Type B pancreatic cell (in vitro differentiated cells): ENCODE measurements at places on chromosomes 2 and 18.
A peak's percentile ranks its signal among the peaks of the same experiment; 100 is the strongest.

DNA sequence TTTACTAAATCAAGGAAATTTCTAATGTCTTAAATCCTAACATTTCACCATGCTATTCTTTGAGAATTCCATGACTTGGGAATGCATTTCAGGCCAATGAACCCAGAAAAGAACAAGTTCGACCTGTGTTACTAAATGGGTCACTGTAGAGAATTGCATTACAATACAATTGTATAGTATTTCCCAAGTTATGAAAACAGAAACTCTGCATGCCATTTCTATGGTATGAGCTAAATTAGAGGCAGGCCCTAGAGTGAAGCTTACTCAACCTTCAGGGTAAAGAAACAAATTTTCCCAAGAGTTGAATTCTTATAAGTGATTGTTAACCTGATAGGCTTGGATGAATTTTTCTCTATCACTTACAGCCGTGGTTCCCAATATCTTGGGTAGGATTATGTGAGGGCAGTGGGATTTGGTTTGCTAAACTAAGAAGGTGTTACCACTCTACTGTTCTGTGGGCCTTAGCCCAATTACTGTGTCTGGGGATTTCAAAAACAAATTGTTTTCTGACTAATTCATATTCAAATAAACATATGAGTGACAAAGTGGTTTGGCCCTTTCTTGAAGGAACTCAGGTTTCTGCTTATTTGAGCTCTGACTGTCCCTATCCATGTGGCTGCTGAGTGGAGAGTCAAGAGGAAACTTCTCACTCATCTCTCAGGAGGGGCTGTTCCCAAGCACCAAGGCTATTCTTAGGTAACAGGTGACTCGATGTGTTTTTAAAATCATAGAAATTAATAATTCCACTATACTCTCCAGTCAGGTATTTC, 11.2 kb upstream of the SERPINB7 start:
- H3K4me1 ChIP-seq: no peaks in the 10 kb centered on the region
- no peak overlapping the region for H3K27ac ChIP-seq
- H3K27me3 ChIP-seq: no peaks in the 10 kb centered on the region
- H3K4me3 ChIP-seq: no peak overlapping the region
- H3K36me3 ChIP-seq: no peaks in the 10 kb centered on the region
- no peak for DNase-seq

- H3K36me3 ChIP-seq: no peaks in the 10 kb centered on the region
- H3K27ac ChIP-seq: no peak overlapping the region
- peaks cover 16% of the 10 kb centered on the region for H3K27me3 ChIP-seq
- no peak for DNase-seq
- H3K4me3 ChIP-seq: no peak overlapping the region
Observed at GRCh38 chr2:75480971-75481836, 79.5 kb downstream of the EVA1A start.

- no peak overlapping the region for H3K27ac ChIP-seq
- H3K27me3 ChIP-seq: peaks cover 15% of the 10 kb centered on the region
- DNase-seq: no peak
- H3K4me3 ChIP-seq: peak overlapping the region; percentile 84
- H3K4me1 ChIP-seq: peaks cover 4% of the 10 kb centered on the region
- H3K36me3 ChIP-seq: no peaks in the 10 kb centered on the region
Observed at GRCh38 chr2:88170472-88170892, 336 bp downstream of the THNSL2 start.

DNA sequence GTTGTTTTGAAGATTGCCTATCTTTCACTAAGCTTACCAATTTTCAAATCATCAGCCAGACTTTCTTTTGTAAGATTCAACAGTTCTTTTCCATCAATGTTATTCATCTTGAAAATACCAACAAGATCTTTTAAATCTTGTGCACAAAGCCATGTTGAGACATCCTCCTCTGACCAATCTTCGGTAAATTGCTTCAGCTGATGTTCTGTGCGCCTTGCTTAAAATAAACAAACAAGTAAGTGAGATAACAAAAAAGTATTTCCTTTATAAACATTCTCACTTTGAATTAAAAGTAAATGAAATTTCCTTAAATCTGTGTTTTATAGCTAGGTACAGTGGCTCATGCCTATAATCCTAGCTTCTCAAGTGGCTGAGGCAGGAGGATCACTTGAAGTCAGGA, 30.3 kb downstream of the WDSUB1 start:
- H3K4me1 ChIP-seq: no peaks in the 10 kb centered on the region
- H3K36me3 ChIP-seq: peaks cover 15% of the 10 kb centered on the region
- no peak overlapping the region for H3K4me3 ChIP-seq
- H3K27me3 ChIP-seq: no peaks in the 10 kb centered on the region
- no peak overlapping the region for H3K27ac ChIP-seq

DNA sequence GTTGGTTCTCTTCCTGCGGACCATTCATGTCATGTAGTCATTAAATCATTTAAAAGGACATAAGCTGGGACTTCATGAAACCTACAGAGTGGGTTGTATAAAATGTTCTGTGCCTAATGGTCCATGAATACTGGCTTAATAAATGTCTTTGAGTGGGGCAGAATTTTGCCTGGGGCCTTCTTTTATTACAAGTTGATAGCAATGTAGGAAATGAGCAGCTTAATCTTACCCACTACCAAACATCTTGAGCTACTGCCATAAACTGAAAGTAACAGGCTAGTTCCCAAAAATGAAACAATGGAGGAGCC, 130.9 kb downstream of the TMEM17 start:
- no peak for DNase-seq
- H3K27me3 ChIP-seq: no peaks in the 10 kb centered on the region
- no peak overlapping the region for H3K27ac ChIP-seq
- H3K36me3 ChIP-seq: peaks cover 4% of the 10 kb centered on the region

DNA sequence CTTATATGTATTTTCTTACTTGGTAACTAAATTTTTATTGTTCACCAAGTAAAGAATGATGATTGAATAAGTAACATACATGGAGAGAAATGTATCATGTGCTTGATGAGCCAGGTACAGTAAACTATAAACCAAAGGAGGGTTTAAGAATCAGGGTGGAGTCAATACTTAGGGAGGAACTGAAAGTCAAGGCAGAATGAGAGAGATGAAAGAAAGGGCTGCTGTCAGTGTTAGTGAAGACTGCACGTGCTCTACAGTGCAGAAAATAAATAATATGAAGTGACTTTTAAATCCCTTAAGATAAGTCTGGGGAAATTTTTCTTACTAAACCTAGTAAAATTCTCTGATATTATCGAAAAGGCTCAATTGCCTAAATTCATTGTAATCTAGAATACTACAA, 986.0 kb downstream of the DSC3 start:
- no peak for DNase-seq
- H3K27me3 ChIP-seq: peaks cover 4% of the 10 kb centered on the region
- no peaks in the 10 kb centered on the region for H3K4me1 ChIP-seq
- no peak overlapping the region for H3K27ac ChIP-seq
- H3K36me3 ChIP-seq: no peaks in the 10 kb centered on the region

- peaks cover 4% of the 10 kb centered on the region for H3K27me3 ChIP-seq
- no peak for DNase-seq
- H3K27ac ChIP-seq: no peak overlapping the region
Observed at GRCh38 chr18:22601481-22601880, 183.8 kb upstream of the CTAGE1 start.

DNA sequence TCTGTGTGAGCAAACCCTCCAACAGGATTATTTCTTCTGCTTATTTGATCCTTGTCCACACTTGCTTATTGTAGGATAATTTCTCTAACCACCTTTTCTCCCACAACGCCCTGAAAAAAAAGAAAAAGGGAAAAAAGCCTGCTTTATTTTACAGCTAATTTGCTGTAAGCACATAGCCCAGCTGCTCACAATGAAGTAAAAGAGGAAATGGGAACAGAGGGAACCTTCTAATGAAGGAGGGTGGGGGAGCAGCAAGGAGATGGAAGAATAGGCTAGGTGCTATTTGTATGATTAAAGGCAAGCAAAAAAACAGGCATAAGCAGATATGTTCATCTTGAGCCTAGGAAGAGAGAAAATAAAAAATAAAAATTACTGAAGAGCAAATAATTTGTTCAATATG, 331.6 kb downstream of the TXNL1 start:
- H3K4me1 ChIP-seq: peaks cover 20% of the 10 kb centered on the region
- no peak for DNase-seq
- H3K27ac ChIP-seq: no peak overlapping the region
- H3K4me3 ChIP-seq: no peak overlapping the region

- DNase-seq: no peak
- H3K27me3 ChIP-seq: no peaks in the 10 kb centered on the region
- no peak overlapping the region for H3K27ac ChIP-seq
- peaks cover 8% of the 10 kb centered on the region for H3K36me3 ChIP-seq
- H3K4me1 ChIP-seq: peaks cover 23% of the 10 kb centered on the region
- H3K4me3 ChIP-seq: peak overlapping the region; percentile 5
Observed at GRCh38 chr2:58237741-58238140, 3.4 kb downstream of the FANCL start.

DNA sequence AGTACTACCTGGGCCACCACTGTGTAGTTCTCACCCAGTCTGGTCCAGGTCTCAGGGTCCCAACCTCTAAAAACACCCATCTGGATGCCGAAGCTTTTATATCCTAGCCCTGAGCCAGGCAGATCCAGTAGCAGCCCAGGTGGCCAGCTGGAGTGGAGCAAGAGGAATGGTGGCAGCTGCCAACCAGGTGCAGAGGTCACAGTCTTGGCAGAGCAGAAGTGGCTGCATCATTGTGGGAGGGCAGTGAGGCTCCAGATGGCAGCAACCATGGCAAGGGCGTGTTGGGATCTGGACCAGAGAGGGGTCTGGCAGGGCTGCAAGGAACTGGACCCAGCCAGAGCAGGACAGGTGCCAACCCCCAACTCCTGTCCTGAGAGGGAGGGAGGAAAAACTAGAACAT, 72.2 kb upstream of the AGAP1 start:
- no peak overlapping the region for H3K27ac ChIP-seq
- H3K36me3 ChIP-seq: no peaks in the 10 kb centered on the region
- no peak overlapping the region for H3K4me3 ChIP-seq
- no peaks in the 10 kb centered on the region for H3K27me3 ChIP-seq
- H3K4me1 ChIP-seq: peaks cover 12% of the 10 kb centered on the region

DNA sequence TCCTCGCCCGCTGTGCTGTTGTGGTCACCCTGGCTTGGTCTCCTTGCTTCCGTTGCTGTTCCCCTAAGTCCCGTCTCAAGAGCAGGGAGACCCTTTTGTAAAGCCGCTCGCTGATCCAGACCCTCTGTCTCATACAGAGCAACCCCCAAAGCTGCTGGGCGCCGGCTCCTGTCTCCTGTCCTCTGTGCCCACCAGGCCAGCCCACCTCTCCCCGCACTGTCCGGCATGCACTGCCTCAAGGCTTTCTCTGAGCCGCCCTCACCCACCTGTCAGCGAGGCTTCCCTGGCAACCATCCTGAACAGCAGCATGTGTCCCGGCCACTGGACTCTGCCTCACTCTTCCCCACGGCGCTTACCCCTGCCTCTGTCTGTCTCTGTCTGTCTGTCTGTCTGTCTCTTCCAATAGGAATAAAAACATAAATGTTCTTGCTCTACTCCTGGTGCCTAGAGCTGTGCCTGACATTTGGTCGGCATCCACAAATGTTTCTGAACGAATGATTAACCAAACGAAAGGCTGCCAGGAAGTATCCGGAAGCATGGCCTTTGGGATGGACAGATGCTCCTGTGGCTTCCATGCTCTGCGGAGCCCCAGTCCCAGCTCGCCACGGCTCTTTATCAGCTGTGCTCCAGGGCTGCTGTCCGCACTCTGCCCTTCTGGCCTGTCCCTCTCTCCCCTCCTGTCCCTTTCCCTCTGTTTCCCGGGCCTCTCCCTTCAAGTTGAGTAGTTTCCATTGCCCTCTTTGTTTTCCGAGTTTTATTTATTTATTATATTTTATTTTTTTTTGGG, 7.8 kb downstream of the COLEC11 start:
- H3K4me3 ChIP-seq: no peak overlapping the region
- no peaks in the 10 kb centered on the region for H3K36me3 ChIP-seq
- peaks cover 6% of the 10 kb centered on the region for H3K4me1 ChIP-seq
- DNase-seq: no peak
- no peak overlapping the region for H3K27ac ChIP-seq

GRCh38 chr18:62982600-62983251, 267.4 kb downstream of the PHLPP1 start:
- no peak overlapping the region for H3K4me3 ChIP-seq
- H3K27me3 ChIP-seq: no peaks in the 10 kb centered on the region
- no peak for DNase-seq
- H3K27ac ChIP-seq: no peak overlapping the region

GRCh38 chr2:59540864-59541263, 1012.6 kb downstream of the BCL11A start:
- no peak for DNase-seq
- H3K4me1 ChIP-seq: no peaks in the 10 kb centered on the region
- H3K27ac ChIP-seq: no peak overlapping the region
- no peaks in the 10 kb centered on the region for H3K27me3 ChIP-seq
- no peaks in the 10 kb centered on the region for H3K36me3 ChIP-seq
- H3K4me3 ChIP-seq: no peak overlapping the region

GRCh38 chr18:55654986-55655385, 67.0 kb upstream of the TCF4 start:
- no peak overlapping the region for H3K27ac ChIP-seq
- H3K27me3 ChIP-seq: peaks cover 15% of the 10 kb centered on the region
- no peaks in the 10 kb centered on the region for H3K4me1 ChIP-seq

DNA sequence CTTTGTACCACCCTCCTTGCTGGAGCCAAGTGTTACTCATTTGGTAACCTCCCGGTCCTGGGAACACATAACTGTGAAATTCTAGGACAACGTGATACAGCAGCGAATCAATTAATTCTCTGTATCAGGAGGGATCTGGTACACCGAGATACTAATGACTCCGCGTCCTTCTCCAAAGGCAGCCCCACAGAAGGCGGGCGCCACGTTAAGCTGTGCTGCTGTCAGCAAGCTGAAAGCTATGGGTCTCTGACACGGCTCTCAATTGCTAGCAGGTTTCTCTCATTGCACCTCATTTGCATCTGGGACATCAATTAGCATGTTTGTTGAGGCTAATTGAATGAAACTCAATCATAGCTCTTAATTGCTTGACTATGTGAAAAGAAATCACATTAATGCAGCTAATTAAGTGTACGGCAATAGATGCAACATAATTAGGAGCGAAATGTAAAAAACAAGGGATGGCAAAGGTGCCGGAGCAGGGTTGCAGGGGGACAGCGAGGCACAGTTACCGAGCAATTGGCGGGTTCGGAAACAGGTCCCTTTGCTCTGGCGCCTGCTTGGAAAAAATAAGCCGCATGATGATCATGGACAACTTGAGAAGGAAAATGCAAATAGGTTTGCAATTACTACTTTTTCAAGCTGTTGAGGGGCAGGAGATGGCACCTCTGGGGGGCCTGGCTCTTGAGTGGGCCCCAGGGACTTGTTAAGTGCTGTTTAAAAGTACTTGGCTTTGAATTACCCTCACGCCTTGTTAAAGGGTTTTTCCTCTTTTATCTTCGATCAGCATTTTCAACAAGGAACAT, 264.2 kb downstream of the GBX2 start:
- no peak overlapping the region for H3K27ac ChIP-seq
- H3K4me1 ChIP-seq: peaks cover 5% of the 10 kb centered on the region
- H3K36me3 ChIP-seq: peaks cover 18% of the 10 kb centered on the region
- no peaks in the 10 kb centered on the region for H3K27me3 ChIP-seq
- H3K4me3 ChIP-seq: no peak overlapping the region

DNA sequence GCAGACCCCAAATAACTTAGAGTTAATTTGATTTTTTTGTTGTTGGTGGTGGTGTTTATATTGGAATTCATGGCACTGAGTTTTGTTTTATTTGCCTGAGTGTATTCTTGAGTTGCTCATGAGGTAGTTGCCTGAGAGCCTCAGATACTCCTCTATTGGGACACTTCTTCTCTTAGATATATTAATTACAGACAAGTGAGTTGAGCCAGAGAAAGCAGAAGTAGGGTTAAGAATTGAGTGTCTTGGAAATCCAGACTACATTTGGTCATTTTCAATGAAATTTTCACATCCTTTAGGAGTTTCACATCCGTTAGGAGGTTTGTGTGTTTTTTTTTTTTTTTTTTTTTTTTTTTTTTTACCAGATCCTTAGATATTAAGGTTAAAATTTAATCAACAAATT, 29.0 kb downstream of the FMNL2 start:
- peaks cover 6% of the 10 kb centered on the region for H3K36me3 ChIP-seq
- no peak overlapping the region for H3K27ac ChIP-seq
- no peak for DNase-seq
- peaks cover 31% of the 10 kb centered on the region for H3K4me1 ChIP-seq
- no peak overlapping the region for H3K4me3 ChIP-seq
